ENCODE measurements at places on chromosomes 2 and 18. TPM values are rescaled to one million over a fixed set of nuclear protein-coding genes. Genes with fewer than 3 reads are reported as not detected.
A peak's percentile ranks its signal among the peaks of the same experiment; 100 is the strongest.

The EPHA4 gene
- 23.1 TPM for total RNA-seq

The ZCCHC2 gene
- total RNA-seq: 38.3 TPM

The HOXD11 gene
- 1.2 TPM for total RNA-seq

The PTH2R gene
- total RNA-seq: not detected

The CD226 gene
- 1.4 TPM for total RNA-seq

GRCh38 chr2:950080-950966, at the start of gene SNTG2:
SNTG2 (plus strand) TSS chr2:950849; CDS start chr2:950997, 148 bp downstream.
- no peak for DNase-seq

- no peak for DNase-seq
These were observed 90.9 kb upstream of the SMAD7 start for GRCh38 chr18:49041435-49042245.

DNA sequence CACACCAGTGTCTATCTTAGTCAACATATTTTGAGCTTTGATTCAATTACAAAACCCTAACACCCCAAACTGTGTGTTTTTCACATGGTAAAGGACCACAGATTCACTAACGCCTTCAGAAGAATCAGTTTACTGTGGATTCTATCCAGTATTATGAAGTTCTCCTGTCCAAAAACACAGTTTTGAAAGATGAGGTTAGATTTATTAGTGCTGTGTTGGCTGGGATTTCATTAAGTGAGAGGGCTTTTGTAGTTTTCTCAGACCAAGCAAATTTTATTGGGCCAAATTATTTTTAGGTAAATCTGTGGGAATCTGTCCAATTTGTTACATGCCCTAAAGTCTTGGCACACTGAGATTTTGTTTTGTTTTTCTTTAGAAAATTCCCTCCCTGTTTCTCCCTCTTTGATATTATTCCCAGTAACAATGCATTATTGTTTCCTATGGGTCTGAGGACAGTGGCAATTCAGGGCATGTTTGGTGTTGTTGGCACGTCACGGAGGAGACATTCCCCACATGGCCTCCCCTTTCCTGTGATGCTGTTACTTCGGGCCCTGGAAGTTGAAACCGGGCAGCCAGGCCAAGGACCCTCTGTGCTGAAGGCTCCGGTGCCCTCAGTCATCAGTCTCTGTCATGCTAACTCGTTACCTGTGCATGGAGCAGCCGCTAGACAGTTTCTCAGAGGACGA, 87.5 kb upstream of the ALKAL2 start:
- no peak for DNase-seq

GRCh38 chr2:201261471-201261870, 1.1 kb downstream of the CASP8 start:
- DNase-seq: no peak

DNA sequence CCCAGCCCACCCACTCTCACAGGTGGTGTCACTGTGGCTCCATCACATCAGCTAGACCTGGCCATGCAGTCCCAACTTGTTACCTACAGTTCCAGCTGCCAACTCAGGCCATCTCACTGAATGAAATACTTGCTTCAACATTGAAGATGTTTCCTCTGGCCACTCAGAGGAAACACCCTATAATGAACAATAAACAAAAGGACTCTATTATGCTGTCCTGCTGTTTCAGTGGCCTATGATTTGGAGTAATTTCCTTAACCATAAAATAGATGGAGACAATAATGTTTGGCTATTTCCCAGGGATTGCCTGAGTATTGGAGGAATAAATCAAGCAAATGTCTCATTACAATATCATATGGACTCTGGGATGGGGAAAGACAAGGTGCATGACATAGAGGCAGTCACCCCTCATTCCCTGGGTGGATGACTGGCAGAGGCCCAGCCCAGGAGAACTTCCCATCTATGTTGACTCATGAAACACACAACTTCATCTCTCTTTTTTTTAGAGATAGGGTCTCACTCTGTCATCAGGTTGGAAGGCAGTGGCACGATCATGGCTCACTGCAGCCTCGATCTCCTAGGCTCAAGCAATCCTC, 134.4 kb downstream of the TGIF1 start:
- DNase-seq: no peak

GRCh38 chr2:95351598-95351915, 51.0 kb upstream of the FAHD2A start:
- no peak for DNase-seq

DNA sequence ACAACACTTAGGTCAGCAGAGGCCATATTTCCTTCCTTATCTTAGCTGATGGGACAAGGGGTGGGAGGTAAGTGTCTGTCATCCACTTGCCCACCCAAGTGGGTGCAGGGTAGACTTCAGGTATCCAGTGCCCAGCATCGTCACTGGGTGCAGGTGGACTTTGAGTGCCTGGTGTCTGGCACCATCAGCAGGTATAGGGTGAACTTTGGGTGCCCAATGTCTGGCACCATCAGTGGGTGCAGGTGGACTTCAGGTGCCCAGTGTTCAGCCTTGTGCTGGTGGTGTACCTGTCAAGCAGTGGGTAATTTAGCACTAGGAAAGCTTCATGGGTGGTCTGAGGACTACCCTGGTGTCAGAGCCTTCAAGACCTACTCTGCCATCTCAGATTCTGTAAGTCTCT, 175.6 kb downstream of the SEPTIN10 start:
- DNase-seq: peak; percentile 43

- no peak for DNase-seq
These were observed 55.4 kb upstream of the THOC1 start for GRCh38 chr18:323253-323622.

DNA sequence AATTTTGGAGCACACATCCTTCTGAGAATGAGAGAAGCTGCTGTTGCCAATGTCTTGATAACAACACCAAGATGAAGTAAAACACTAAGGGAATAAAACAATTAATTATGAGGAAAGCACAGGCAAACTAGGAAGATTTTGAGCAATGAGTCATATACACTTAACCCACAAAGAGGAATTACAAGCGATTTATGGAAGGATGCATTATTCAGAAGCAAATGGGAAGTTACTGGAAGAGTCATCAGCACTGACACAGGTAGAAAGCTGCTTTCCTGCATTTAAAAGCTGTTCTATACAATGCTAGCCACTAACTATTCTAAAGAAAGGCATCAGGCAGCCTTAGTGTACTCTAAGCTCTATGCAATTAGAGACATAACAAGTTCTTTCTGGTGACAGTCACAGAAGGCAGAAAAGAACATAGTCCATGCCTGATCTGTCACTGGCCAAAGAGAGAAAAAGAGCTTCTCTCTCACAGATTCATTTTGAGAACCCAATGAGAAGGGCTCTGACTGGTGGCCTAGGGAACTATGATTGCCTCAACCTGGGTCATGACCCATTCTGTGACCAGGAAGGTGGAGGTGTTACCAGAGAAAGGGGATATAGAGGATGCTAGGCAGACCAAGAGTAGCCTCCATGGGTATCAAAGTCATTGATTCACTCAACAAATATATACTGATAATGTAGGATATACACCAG, 45.4 kb downstream of the M1AP start:
- DNase-seq: no peak

- no peak for DNase-seq
These were observed 376.1 kb upstream of the TMEFF2 start for GRCh38 chr2:192570788-192571187.

- no peak for DNase-seq
These were observed 28.1 kb downstream of the GAREM1 start for GRCh38 chr18:32442575-32442974.

DNA sequence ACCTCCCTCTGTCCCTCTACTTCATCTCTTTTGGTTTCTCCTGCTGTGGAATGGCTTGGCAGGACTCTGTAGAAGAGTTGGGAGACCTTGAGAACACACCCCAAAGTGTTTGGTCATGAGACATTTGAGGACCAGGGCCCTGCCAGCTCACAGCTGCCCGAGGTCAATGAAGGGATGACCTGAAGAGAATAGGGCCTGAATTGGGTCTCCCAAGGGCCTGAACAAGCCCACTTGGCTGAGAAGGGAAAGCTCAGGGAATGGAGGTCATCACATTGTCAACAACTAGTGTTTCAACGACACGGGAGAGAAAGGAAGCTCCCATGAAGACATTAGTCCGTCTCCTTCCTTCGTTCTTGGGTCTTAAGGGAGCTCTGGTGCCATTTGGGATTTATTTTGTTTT, 52.8 kb downstream of the TTC32 start:
- no peak for DNase-seq

- DNase-seq: no peak
These were observed 337.4 kb downstream of the PTPRM start for GRCh38 chr18:7904529-7904928.

GRCh38 chr18:33814546-33814945, 236.5 kb downstream of the ASXL3 start:
- no peak for DNase-seq

GRCh38 chr2:169178804-169179390, 109.5 kb downstream of the DHRS9 start:
- DNase-seq: no peak

- DNase-seq: no peak
These were observed 214.2 kb downstream of the MREG start for GRCh38 chr2:215799194-215799593.

All from mesenteric fat pad (tissue), 1 donor.